ENCODE measurements at places on chromosomes 12 and 14.

- DNase-seq, result no peak
Measured at GRCh38 chr12:57419495-57419894, 11.3 kb downstream of the R3HDM2 start.

DNA sequence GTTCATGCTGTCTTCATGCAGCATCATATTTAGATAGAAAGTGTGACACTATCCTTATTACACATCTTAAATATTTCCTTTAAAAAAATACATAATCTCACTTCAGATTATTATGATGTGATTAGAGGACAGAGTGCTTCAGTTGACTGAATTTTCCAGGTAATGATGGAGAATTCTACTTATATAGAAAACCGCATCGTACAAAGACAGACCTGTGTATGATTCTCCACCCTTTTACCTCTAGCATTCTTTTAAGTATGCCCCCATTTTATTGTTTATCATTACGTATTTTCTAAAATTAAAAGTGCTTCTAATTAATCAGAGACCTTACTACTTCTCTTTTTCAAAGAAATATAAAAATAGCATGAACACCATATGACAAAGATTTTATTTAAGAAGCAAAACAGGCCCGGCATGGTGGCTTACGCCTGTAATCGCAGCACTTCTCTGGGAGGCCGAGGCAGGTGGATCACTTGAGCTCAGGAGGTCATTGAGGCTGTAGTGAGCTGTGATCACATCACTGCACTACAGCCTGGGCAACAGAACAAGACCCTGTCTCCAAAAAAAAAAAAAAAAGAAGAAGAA is 13.9 kb downstream of the RPS6KA5 start:
- no peak for DNase-seq

DNA sequence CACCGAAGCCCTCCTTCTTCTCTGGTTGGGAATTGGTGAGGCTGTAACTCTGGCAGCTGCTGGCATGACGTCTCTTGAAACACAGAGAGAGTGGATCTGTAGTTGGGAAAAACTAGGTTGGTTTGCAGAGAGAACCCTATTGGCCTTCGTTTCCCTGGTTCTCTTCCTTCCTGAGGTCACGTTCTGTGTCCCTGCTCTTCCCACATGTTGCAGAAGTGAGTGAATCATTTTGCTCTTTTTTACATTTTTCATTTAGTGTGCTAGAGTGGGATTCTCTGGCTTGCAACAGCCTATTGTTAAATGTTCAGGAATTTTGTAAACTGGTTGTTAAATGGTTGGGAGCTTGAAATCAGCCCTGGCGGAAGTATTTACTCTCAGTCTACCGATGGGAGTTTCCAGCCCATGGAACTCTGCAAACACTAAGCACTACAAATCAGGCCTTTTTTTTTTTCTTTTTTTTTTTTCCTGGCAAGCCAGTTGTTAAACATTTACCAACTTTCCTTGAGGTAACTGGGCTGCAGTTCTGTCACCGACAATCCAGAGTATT is 26.8 kb upstream of the CKAP4 start:
- no peak for DNase-seq

DNA sequence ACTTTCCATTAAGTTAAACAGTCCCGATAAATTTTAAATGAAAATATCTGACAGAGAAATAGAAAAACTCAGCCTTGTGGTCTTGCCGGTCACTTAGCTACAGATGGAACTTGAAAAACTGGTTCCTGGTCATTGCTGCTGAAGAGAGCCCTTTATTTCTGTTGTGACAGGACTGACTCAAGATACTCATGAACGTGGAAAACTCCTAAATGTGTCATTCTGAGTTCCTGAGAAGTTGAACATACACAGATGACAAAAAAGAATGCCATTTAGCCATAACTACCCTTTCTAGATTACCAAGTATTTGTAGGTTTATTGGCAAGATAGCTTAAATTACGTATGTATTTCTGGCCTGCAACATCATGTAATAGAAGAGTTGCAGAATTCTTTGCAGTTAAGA is 134.2 kb downstream of the HMGA2 start:
- no peak for DNase-seq

- DNase-seq, result no peak
Measured at GRCh38 chr12:73057428-73057827, 785.3 kb downstream of the TRHDE start.

DNA sequence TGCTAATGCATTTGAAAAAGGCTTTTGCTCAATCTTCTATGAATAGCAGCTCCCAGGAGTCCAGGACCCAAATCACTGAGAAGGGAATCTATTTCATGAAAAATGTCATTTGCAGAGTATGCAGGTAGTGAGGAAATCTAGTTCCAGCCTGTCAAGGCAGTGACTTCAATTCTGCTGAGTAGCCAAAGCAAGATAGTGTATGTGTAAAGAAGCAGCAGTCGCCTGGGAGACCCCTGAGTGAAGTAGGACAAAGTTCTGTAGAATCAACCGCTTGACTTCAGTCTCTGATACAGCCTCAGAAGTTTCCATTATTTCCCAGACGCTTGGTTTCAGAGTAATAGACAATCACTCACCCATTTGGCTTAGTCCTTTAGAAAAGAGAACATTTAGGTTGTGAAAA is 435.6 kb upstream of the LRFN5 start:
- no peak for DNase-seq

- peak; percentile 74 for DNase-seq
Measured at GRCh38 chr14:104870368-104871144, 5.5 kb downstream of the CEP170B start.

DNA sequence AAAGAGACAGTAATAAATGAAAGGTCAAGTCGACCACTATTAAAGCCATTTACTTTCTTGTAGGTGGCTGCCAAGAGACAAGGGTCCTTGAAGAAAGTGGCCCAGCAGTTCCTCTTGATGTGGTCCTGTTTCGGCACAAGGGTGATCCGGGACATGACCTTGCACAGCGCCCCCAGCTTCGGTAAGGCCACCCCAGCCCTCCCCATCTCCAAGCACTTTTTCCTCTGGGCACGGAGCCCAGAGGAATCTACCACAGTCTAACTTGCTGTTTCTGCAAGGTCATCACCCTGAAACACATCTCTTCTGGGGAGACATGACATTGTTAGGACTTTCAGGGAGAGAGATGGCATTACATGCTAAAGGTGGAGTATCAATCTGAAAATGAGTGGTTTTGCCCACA is 53.8 kb upstream of the RIC8B start:
- DNase-seq, result no peak

- DNase-seq, result no peak
Measured at GRCh38 chr14:100846309-100846859, 20.5 kb downstream of the MEG3 start.

GRCh38 chr14:91891101-91891500 is 23.8 kb upstream of the TC2N start:
- DNase-seq, result no peak

- DNase-seq, result no peak
Measured at GRCh38 chr14:54138024-54138353, 181.4 kb upstream of the BMP4 start.

DNA sequence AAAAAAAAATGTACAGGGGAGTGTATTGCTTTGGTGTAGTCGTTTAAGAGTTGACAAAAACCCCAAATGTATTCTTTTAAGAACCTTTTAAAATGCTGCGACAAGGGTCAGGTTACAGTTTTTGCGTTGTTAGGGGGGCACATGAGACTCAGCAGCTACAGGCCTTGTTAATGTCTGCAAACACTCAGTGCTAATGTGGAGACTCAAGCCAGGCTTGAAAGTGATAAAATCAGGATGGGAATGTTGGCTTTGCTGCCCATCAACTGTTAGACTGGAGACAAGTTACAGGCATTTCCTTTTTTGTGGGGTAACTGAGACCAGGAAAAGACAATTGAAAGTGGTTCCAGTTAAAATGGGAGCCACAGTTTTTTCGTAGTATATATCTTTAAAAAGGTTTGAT is 84.8 kb downstream of the PRKCH start:
- DNase-seq, result no peak

DNA sequence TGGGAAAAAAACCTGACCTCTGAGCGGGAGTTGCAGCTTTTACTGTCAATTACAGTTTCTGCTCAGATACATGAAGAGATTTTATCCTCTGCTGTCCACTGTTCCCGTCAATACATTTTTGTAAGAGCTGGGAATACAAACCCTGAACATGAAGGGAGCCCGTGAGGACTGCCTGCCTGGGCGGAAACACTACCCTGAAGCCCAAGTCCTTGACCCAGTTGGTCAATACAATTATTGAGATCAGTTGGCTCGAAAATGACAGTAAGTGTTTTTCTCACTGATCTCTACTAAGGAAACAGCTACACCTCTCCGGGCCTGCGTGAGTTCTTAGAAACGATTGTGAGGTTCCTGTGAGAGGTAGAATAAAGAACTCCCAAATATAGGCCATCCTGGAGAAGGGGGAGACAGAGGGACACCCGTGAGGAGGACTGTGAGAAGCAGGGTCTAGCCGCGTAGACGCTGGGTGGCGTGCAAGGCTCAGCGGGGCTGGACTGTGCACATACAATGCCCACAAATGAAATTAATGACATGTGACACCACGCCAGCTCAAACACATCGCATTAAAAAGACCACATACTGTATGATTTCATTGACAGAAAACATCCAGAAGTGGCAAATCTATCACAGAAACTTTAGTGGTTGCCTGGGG is 509.5 kb downstream of the TMEM132D start:
- DNase-seq, result no peak

GRCh38 chr14:91116913-91117588 is 3.2 kb downstream of the DGLUCY start:
- DNase-seq, result peak; percentile 56

- no peak for DNase-seq
Measured at GRCh38 chr12:52546126-52546525, 6.8 kb downstream of the KRT71 start.

DNA sequence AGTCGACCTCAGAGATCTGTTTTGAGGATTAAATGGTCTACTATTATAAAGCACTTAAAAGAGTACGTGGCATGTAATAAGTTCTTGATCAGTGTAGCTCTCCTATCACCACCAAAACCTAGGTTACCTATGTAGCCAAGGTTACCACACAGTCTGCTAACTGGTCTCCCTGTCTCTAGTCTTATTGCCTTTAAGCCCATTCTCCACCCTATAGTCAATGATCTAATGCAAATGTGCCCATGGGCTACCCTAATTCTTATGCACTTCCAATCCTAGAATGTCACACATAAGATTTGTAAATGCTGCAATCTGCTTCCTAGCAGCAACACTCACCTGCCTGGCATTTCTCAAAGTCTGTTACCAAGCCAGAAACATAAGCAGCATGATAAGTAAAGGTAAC is 44.9 kb downstream of the C2CD5 start:
- no peak for DNase-seq

DNA sequence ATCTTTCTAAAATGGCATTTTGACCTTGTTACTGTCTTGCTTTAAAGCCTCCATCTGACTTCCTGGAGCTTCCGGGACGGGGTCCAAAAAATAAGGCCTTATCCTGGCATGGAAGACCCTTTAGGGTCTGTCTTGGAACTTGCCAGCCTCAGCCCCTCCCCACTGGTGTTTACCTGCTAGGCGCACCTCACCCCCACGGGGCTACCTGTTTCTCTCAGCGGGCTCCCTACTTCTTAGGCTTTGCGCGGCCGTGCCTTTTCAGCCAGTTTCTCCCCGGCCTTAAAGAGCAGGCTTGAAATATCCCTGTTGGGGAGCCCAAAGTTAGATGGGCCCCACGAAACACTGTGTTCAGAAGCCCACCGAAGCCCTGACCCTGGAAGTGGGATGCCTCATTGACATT is 5.1 kb downstream of the RTL1 start:
- no peak for DNase-seq

- DNase-seq, result no peak
Measured at GRCh38 chr14:80522411-80522810, 311.1 kb upstream of the DIO2 start.

DNA sequence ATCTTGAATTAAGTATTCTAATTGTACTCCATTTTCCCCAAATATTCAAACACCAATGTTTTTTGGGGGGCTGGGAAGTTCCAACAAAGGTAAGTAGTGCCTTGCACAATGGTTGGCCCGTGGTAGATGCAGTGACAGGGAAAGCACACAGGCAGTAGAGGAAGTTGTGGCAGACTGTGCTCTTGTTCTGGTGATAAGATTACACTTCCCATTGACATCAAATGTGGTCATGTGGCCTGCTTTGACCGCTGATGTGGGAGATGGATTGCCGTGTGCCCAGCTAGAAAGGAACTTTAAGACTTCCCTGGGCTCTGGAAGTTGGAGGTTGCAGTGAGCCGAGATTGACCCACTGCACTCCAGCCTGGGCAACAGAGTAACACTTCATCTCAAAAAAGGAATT is 223.8 kb downstream of the VRK1 start:
- DNase-seq, result no peak

DNA sequence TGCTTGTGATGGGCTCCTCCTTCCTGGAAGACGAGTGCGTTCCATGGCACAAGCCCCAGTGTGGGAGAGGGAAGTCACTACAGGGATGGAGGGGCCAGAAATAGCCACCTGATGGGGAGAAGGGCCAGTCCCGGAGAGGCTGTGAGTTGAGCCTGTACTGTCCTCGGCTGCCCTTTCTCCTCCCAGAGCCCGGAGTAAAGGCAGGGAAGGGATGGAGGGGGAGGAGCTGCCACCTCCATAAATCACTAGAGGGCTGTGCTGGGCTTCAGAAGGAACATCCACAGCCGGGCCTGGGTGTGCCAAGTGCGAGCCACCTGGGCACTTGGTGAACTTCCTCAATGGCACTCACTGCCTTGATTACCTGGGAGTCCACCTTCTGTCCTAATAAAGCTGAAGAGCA is 110.1 kb downstream of the RBM19 start:
- no peak for DNase-seq

- DNase-seq, result peak; percentile 97
Measured at GRCh38 chr14:30621940-30622830, at the start of gene SCFD1. Gene SCFD1, plus strand, starts transcription at chr14:30622319. Its CDS starts 20 bp downstream, at chr14:30622339.

DNA sequence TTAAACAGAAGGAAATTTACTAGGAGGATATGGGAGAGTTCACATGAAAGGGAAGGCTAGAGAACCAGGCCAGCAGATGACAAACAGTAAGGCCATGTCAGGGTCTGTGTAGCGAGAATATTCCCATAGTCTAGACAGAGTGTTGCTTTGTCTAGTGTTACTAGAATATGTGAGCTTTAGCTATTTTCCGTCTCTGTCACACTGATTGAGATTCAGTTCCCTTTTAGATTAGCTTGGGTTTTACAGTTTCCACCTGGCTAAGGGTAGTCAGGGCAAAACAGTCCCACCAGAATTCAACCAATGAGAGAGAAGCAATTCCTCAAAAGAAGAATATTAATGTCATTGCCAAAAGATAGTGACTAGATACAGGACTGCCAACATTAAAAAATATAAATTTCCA is 82.8 kb upstream of the MDM1 start:
- DNase-seq, result no peak

DNA sequence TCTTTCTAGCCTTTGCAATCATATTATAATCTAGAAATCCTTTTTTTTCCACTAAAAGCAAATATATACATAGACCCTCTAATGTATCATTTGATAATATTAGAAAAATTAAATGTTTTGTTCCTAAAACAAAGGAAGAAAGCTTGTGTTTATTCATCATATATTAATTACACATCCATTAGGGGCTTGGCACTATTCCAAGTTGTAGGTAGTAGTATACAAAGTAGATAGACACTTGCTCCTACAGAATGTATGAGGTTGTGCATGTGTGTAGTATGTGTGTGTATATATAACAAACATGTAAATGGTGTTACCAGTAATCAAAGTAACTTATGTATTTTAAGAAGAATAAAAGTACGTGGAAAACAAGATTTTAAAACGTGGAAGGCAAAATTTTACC is 15.0 kb upstream of the KCNMB4 start:
- no peak for DNase-seq
